ENCODE measurements at places on chromosomes 1 and 21. TPM values are rescaled to one million over a fixed set of nuclear protein-coding genes. Genes with fewer than 3 reads are reported as not detected.
A peak's percentile ranks its signal among the peaks of the same experiment; 100 is the strongest.

Gene CD1C
- total RNA-seq, result not detected

Gene OVAAL
- not detected for total RNA-seq

Gene PINK1
- 151 TPM for total RNA-seq

Gene S100A7A
- total RNA-seq, result not detected

Gene SLAMF9
- total RNA-seq, result not detected

Gene CSMD2
- total RNA-seq, result 10.4 TPM

- no peaks in the 10 kb centered on the region for H3K27me3 ChIP-seq
- no peaks in the 10 kb centered on the region for H3K4me1 ChIP-seq
- no peaks in the 10 kb centered on the region for H3K36me3 ChIP-seq
- DNase-seq, result no peak
Observed at GRCh38 chr1:184424157-184424556, 37.3 kb downstream of the C1orf21 start.

GRCh38 chr1:42682739-42683531 is 717 bp downstream of the YBX1 start:
- no peaks in the 10 kb centered on the region for H3K27me3 ChIP-seq
- H3K4me1 ChIP-seq, result peaks cover 55% of the 10 kb centered on the region
- DNase-seq, result peak; percentile 92
- H3K4me3 ChIP-seq, result peak overlapping the region; percentile 94

GRCh38 chr1:27001570-27002360 is 8.3 kb downstream of the TRNP1 start:
- H3K4me3 ChIP-seq, result no peak overlapping the region
- H3K36me3 ChIP-seq, result peaks cover 9% of the 10 kb centered on the region
- peaks cover 44% of the 10 kb centered on the region for H3K4me1 ChIP-seq

GRCh38 chr1:18434041-18434440 is 46.7 kb upstream of the KLHDC7A start:
- H3K36me3 ChIP-seq, result no peaks in the 10 kb centered on the region
- H3K4me1 ChIP-seq, result no peaks in the 10 kb centered on the region
- no peak overlapping the region for H3K4me3 ChIP-seq
- H3K27ac ChIP-seq, result no peak overlapping the region

DNA sequence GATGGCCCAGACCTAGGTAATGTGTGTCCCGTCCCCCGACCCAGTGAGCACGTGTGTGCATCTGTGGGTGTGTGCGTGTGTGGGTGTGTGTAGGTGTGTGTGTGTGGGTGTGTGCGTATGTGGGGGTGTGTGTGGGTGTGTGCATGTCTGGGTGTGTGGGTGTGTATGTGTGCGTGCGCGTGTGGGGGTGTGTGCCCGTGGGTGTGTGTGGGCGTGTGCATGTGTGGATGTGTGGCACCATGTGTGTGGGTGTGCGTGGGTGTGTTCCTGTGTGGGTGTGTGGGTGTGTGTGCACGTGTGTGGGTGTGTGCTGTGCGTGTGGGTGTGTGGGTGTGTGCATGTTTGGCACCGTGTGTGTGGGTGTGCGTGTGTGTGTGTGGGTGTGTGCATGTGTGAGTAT is 309.5 kb downstream of the KIF26B start:
- H3K36me3 ChIP-seq, result no peaks in the 10 kb centered on the region
- no peaks in the 10 kb centered on the region for H3K27me3 ChIP-seq
- no peak overlapping the region for H3K27ac ChIP-seq
- H3K4me1 ChIP-seq, result peaks cover 4% of the 10 kb centered on the region
- H3K4me3 ChIP-seq, result no peak overlapping the region

DNA sequence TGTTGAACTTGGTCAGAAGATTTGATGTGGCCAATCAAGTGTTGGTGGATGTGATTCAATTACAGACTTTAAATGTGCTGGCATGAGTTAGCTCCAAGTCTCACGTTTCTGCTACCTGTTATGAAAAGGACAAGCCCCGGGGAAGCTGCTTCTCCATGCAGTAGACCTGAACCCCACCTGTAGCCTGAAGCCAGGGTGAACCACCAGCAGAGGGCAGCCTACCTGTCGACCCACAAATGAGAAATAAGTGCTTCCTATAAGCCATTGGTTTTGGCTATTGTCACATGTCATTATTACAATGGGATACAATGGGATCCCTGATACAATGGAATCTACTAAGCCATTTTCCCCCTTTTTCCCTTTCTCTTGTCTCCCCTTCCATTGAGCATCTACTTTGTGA is 230.2 kb downstream of the PRDM2 start:
- H3K36me3 ChIP-seq, result no peaks in the 10 kb centered on the region
- no peak overlapping the region for H3K4me3 ChIP-seq
- H3K27me3 ChIP-seq, result no peaks in the 10 kb centered on the region
- DNase-seq, result no peak
- no peak overlapping the region for H3K27ac ChIP-seq

GRCh38 chr1:39391691-39392679 is 99.5 kb upstream of the BMP8A start:
- peak; percentile 95 for DNase-seq
- H3K27ac ChIP-seq, result peak overlapping the region; percentile 79
- H3K36me3 ChIP-seq, result peaks cover 4% of the 10 kb centered on the region

DNA sequence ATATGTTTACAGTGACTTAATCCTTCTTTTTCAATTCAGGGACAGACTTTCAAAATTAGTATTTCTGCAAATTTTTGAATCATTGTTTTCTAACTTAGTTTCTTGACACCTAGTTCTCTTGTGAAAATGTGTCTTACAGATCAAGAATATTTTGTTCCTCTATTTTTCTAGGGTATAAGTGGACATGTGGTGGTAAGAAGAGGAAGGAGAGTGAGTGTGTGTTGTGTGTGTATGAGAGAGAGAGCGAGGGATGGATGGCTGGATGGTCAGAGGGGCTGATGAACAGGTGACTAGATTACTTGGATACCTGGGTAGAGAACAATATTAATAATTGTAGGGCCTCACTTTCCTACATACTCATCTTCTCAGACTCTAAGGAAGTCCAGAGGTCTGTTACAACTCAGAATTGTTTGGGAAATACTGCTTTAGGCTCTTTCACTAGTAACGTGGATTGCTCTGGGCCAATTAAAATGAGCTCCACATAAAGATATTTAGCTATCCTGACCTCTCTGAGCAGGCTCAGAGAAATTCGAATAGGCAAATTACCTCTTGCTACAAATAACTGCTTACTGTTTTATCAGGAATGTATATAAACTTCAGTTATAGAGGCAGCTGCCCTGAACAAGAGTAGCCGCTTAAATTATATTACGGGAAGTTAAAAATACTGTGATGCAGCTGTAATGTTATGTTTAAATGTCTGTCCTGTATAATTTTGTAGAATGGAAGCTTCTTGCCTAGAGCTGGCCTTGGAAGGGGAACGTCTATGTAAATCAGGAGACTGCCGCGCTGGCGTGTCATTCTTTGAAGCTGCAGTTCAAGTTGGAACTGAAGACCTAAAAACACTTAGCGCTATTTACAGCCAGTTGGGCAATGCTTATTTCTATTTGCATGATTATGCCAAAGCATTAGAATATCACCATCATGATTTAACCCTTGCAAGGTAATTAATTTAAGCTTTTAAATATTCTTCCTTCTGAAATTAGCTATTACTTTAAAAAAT is 19.7 kb downstream of the GPSM2 start:
- H3K36me3 ChIP-seq, result 0 out of 2 replicates have a peak, but pooled peaks cover 7% of the 10 kb centered on the region
- DNase-seq, result peak; percentile 70
- peak overlapping the region; percentile 32 for H3K4me3 ChIP-seq

DNA sequence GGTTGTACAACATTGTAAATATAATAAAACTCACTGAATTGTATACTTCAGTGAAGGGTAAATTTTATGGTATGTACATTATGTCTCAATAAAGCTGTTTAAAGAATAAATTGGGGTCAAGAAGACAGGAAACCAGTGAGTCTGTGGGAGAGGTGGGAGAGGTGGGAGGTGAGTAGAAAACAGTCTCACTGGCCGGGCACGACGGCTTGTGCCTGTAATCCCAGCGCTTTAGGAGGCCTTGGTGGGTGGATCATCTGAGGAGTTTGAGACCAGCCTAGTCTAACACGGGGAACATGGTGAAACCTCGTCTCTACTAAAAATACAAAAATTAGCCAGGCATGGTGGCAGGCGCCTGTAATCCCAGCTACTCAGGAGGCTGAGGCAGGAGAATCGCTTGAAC is 4.2 kb downstream of the MTMR11 start:
- H3K27me3 ChIP-seq, result no peaks in the 10 kb centered on the region
- no peak overlapping the region for H3K27ac ChIP-seq
- H3K36me3 ChIP-seq, result no peaks in the 10 kb centered on the region

GRCh38 chr1:77538956-77539518 is 143.4 kb downstream of the ZZZ3 start:
- peak; percentile 94 for DNase-seq
- peak overlapping the region; percentile 99 for H3K27ac ChIP-seq
- H3K36me3 ChIP-seq, result no peaks in the 10 kb centered on the region

- no peak for DNase-seq
- peaks cover 35% of the 10 kb centered on the region for H3K36me3 ChIP-seq
- H3K4me1 ChIP-seq, result peaks cover 30% of the 10 kb centered on the region
- H3K4me3 ChIP-seq, result no peak overlapping the region
- H3K27me3 ChIP-seq, result no peaks in the 10 kb centered on the region
Observed at GRCh38 chr1:168235548-168235885, 9.7 kb downstream of the SFT2D2 start.

DNA sequence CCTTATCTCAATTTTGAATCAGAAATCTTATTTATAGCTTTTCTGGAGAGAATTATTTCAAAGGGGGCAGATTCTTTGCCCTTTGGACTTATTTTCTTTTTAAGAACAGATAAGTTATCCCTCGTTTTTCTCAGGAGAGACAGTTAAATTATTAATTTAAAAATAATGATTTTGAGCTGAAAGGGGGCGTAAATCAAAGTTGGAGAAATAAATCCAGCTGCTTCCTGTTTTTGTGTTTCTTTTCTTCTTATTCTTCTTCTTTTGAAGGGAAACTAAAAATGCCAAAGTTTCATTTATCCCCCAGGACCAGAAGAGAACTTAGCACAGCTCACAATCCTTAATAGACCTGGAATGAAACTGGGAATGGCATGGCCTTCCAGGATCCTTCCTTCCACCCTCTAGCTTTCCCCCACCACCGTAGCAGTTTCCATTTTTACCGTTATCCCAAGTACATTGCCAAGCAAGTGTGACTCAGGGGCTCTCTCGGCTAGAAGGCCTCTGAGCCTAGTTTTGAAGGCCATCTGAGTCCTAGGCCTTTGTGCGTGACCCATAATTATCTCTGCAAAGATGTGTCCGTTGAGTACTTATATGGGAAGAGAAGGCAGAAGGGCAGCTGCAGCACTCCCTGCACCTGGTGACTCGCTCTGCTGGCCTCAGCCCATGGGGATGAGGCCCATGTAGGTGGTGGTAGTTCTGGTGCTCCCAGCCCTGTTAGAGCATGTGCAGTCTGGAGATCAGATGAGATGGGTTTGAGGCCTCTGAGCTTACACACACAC is 181.7 kb downstream of the ROR1 start:
- peak; percentile 20 for DNase-seq
- H3K4me3 ChIP-seq, result no peak overlapping the region
- peaks cover 13% of the 10 kb centered on the region for H3K4me1 ChIP-seq
- no peaks in the 10 kb centered on the region for H3K36me3 ChIP-seq

- no peak for DNase-seq
- no peaks in the 10 kb centered on the region for H3K4me1 ChIP-seq
- no peaks in the 10 kb centered on the region for H3K27me3 ChIP-seq
- H3K27ac ChIP-seq, result no peak overlapping the region
Observed at GRCh38 chr1:203210988-203211387, 18.5 kb downstream of the CHIT1 start.

DNA sequence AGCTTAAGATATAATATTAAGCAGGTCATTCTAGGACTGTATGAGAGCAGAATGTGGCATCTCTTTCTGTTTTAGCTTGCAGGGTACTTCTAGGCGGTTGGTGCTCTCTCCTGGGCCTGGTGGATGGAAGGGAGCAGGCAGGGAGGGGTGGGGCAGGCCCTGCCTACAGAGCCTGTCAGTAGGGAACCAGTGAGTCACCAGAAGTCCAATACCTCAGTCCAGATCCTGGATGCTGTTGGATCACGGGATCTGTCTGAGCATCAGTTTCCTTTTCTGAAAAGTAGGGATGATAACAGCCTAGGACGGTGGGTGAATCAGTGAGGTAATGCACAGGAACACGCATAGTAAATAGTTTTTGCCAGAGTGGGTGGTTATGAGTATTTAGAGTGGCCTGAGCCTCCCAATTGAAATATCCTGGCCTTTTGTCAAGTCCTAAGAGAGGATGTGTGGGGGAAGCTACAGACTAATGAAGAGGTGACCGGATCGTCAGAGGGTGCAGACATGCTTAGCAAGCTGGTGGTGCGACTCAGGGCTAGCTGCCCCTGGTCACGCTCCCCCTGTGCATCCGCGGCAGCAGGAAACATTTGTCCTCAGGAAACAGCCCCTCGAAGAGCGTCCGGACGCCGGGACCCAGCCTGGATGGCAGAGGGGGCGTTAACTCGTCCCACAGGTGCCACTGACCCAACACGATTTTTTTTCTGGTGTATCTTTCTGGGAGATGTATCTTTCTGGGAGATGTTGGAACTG is 23.9 kb downstream of the NAV1 start:
- no peaks in the 10 kb centered on the region for H3K27me3 ChIP-seq
- H3K27ac ChIP-seq, result peak overlapping the region; percentile 97
- H3K4me1 ChIP-seq, result peaks cover 67% of the 10 kb centered on the region
- peak overlapping the region; percentile 46 for H3K4me3 ChIP-seq
- peak; percentile 95 for DNase-seq

DNA sequence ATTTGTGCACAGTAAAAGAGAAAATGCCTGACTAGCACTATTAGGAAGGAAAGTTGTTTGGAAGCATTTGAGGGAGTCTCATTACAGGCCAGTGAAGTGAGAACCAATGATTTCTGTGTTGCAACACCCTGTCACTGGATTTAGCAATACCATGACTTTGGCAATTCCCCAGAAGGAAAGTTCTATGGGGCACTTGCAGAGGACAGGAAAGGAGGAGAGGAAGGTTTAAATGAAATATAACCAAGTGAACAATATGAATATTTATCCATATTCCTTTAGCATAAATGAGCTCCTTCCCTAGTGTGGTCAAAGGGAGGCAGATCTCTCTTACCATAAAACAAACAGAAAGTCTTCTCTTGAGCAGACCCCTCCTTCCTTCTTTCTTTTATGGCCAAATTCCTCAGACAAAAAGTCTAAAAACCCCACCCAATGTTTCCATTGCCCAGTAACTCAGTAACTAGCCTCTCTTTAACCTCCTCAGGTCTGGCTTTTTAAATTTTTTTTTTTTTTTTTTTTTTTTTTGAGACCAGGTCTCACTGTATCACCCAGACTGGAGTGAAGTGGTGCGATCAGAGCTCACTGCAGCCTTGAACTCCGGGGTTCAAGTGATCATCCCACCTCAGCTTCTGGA is 5.5 kb downstream of the TLR5 start:
- H3K27me3 ChIP-seq, result 0 out of 2 replicates have a peak, but pooled peaks cover 7% of the 10 kb centered on the region
- H3K36me3 ChIP-seq, result no peaks in the 10 kb centered on the region
- DNase-seq, result peak; percentile 79
- H3K4me3 ChIP-seq, result no peak overlapping the region
- peaks cover 31% of the 10 kb centered on the region for H3K4me1 ChIP-seq
- H3K27ac ChIP-seq, result no peak overlapping the region

- no peak overlapping the region for H3K27ac ChIP-seq
- DNase-seq, result peak; percentile 67
- no peaks in the 10 kb centered on the region for H3K36me3 ChIP-seq
- H3K27me3 ChIP-seq, result 0 out of 2 replicates have a peak, but pooled peaks cover 6% of the 10 kb centered on the region
- no peak overlapping the region for H3K4me3 ChIP-seq
Observed at GRCh38 chr1:160837558-160838205, 25.0 kb downstream of the CD244 start.
